ENCODE measurements at places on chromosomes 12 and 14. TPM values are rescaled to one million over a fixed set of nuclear protein-coding genes. Genes with fewer than 3 reads are reported as not detected.

The TAS2R14 gene
- total RNA-seq, result 1.9 TPM

The CLEC4A gene
- total RNA-seq, result not detected

The SGPP1 gene
- total RNA-seq, result 19.2 TPM

The DTX1 gene
- total RNA-seq, result 0.39 TPM

The ISCA2 gene
- 28.0 TPM for total RNA-seq

The PRPH gene
- total RNA-seq, result not detected

The IRAK3 gene
- 20.9 TPM for total RNA-seq

All from epithelial cell of alveolus of lung (primary cell).